ENCODE measurements at places on chromosomes 5 and 9.
A peak's percentile ranks its signal among the peaks of the same experiment; 100 is the strongest.

GRCh38 chr5:112930082-112930344 lies 8.0 kb upstream of the REEP5 start:
- peak; percentile 63 for DNase-seq

DNA sequence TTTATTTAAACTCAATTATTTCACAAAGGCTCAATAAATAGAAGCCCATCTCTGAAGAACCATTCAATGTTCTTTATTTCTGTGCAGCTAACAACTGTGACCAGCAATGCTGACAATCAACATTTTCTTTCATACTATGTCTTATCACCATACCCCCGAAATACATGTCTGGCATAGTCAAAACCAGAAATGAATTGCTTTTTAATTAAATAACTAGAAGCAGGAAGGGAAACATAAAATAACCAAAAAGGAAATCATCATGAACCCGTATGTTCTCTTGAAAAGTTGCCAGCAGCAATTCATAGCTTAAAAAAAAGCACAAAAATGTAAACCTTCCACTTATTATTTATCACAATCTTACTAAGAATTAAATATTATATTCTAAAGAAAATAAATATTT lies 212.4 kb downstream of the TMEM232 start:
- no peak for DNase-seq

- DNase-seq, result no peak
Observed at GRCh38 chr9:35738186-35738585, 5.7 kb downstream of the CREB3 start.

DNA sequence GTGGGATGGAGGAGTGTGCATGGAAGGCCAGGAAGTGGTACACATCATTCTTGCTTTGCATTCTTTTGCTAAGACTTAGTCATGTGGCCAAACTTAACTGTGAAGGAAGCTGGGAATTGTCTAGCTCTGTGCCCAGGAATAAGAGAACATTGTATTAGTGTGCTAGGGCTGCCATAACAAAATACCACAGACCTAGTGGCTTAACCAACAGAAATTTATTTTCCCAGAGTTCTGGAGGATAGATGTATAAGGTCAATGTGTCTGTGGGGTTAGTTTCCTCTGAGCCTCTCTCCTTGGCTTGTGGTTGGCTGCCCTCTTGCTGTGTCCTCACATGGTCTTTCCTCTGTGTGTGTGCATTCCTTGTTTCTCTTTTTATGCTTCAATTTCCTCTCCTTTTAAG lies 32.4 kb downstream of the NNT start:
- DNase-seq, result no peak

DNA sequence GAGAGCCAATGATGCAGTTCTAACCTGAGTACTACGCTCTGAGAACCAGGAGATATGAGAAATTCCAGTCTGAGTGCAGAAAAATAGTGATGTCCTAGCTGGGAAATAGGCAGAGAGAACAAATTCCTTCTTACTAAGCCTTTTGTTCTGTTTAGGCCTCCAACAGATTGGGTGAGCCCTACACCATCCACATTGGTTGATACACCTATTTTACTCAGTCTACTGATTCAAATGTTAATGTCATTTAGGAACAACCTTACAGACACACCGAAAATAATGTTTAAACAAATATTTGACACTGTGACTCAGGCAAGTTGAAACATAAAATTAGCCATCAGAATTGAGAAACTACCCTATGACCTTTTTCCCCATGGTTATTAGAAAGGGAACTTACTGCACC lies 333.9 kb upstream of the IZUMO3 start:
- DNase-seq, result no peak

DNA sequence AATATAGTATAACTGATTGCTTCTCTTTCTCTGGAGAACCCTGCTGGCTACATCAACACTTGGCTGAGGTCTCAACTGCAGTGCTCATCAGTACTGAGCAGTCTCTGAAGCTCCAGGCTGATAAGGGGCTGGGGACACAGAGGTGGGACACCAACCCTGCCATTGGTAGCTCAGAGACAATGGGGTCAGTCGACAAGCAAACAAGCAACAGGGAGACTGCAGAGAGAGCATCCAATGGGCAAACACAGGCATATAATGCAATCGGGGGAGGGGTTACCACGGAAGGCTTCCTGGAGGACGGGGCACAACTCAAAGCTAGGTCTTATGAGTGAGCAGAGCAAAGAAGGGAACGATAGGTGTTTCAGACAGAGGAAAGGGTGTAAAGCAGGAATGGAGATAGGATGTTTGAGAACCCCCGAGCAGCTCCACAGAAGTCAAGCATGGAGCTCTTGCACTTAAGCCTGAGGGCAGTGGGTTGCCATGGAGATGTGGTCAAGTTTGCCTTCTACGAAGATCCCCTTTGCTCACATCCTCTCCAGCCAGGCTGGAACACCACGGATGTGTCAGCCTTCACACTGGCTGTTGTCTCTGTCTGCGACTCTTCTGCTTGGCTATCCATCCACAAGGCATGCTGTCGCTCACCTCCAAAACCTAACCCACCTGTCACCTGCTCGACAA lies 21.5 kb upstream of the AKNA start:
- DNase-seq, result no peak

GRCh38 chr9:121281614-121282276 lies 13.8 kb downstream of the GSN start:
- DNase-seq, result no peak

DNA sequence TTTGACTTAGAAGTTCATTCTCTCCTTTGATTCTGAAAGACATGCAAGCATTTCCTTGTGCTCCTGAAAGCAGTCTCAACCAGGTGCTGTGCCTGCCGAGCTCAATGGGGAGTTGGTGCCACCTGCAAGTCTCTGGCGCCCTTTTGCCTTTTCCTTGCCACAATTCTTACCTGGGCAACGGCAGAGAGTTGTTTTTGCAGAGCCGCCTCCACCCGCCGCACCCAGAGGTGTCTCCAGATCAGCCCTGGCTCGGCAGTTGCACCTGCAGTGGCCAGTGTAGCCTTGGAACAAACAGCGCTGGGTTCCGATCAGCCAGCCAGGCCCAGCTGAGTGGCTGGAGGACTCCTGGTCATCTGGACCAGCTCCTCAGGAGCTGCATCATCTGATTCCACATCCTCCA lies 262.9 kb downstream of the IRX2 start:
- no peak for DNase-seq

DNA sequence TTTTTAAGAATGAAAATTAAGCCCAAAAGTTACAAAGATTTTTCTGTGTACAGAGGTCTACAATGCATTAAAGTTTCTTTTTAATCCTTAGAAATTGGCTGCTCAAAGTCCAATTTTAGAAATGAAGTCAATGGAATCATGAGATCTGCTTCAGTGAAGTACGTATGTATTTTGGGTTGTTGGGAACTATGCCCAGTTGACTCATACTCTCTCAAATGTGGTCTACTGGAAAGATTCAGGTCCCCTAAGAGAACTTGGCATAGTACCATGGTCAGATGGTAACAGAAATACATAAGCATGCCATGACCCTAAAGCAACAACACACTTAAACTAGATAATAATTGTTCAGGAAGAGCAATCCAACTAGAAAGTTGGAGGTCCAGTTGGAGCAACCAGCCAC lies 23.0 kb downstream of the FBLL1 start:
- no peak for DNase-seq

GRCh38 chr9:18074041-18074440 lies 399.9 kb upstream of the ADAMTSL1 start:
- DNase-seq, result no peak

DNA sequence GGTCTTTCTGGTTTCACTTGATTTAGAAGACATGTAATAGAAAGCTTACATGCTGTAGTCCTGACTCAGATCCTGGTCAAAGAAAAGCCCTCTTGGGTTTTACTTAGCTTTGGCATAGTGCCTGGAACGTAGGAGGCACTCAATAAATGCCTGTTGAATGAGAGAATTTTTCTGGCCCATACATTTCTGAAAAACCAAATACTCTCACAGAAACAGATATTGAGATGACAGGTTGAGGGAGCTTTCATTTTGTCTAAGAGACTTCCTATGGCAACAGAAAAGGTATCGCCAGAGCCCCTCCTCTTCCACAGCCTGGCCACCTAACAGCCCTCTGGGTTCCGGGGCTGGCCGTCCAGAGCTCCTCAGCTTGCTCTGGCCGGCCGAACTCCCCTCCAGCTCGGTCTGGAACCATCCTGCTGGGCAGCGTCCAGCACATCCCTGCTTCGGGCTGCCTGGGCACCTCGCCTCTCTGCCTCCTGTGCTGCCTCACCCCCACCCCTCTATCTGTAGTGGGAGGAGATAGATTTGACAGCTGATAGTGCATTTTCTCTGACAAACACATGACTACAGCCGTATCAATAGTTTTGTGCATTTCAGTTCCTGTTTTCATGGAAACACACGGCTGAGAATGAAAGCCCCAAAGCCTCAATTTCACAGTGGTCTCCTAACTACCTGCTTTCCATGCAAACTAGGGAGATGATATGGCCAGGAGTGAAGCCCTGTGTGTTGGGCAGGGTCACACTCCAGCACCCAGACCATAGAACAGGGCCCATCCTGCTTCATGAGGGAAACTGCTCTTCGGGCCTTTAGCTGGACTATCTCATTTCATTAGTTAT lies 1.1 kb downstream of the IL4 start:
- no peak for DNase-seq

DNA sequence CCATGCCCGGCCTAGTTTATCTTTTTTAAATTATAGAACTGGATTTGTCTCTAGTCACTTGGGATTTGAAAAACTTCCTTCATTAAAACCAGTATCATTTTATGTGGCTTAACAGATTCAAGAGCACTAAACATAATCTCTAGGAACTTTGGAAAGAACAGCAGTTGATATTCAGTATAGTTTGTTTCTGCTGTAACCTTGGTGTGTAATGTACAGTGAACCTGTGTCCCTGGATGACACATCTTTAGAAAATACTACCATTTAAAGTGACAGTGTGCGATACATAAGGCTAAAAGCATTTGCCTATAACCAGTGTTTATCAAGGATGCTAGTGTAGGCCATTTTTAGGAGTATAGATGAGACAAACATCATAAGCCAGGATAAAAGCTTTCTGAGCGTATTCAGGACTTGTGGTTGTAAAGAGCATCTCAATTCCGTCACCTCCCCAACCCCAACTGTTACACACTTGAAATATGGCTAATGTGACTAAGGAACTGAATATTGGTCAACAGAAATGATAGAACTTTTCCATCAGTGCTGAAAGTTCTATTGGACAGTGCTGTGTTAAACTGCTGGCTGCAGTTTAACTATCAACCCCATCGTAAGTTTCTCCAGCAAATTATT lies 4.4 kb downstream of the SNX18 start:
- no peak for DNase-seq

GRCh38 chr9:114423181-114423580 lies 35.4 kb upstream of the AKNA start:
- no peak for DNase-seq

DNA sequence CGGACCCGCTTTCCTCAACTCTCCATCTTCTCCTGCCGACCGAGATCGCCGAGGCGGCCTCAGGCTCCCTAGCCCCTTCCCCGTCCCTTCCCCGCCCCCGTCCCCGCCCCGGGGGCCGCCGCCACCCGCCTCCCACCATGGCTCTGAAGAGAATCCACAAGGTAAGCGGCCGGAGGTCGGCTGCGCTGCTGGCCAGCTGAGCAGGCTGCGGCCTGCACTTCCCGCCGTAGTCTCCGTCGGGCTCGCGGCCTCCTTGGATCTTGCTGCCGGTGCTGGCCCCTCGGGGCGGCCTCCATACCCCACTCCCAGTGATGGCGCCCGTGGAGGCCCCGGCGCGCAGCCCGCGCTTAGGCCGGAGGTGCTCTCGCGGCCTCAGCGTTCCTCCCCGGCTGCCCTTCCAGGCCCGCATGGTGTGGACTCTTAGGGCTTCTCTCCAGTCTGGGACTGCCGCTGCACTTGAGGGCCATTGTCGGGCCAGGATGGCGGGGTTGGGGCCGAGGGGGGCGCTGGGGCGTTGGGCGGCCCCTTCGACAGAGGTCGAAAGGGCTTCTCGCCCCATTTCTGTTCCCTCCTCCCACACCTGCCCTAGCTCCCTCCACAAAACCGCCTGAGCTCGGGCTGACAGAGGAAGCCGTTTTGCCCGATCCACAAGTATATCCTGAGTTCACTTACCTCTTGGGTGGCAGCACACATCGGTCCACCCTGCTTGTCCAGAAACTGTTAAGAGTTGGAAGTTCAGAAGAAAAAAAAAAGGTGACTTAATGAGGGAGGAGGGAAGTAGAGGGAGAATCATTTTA lies 714 bp downstream of the UBE2D2 start:
- peak; percentile 20 for DNase-seq

DNA sequence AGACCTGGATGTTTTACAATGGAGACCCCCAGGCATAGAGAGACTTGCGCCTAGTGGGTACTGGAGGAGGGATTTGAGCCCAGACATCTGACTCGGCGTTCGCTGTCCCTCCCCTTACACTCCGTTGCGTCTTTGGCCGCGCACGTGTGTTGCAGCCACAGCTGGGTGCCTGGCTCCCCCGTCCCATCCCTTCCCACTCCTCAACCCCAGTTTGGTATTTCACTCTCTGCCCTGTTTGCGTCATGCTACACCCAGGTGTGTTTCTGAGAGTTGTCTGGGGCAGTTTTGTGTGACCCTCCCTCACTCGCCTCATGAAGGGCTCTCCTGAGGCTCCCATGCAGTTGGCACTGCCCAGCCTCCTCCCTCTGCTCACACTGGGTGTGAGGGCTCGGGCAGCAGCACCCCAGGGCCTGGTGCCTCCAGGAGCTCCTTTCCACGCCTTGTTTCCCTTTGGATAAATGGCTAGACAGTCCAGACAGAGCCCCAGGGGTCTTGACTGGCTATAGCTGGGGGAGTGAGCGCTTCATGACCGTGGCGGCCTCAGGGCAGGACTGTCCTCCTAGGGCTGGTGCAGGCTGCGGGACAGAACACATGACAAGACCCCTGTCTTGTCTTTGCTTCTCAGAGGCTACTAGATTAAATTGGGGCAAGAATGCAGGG lies 13.6 kb downstream of the TCF7 start:
- DNase-seq, result no peak

DNA sequence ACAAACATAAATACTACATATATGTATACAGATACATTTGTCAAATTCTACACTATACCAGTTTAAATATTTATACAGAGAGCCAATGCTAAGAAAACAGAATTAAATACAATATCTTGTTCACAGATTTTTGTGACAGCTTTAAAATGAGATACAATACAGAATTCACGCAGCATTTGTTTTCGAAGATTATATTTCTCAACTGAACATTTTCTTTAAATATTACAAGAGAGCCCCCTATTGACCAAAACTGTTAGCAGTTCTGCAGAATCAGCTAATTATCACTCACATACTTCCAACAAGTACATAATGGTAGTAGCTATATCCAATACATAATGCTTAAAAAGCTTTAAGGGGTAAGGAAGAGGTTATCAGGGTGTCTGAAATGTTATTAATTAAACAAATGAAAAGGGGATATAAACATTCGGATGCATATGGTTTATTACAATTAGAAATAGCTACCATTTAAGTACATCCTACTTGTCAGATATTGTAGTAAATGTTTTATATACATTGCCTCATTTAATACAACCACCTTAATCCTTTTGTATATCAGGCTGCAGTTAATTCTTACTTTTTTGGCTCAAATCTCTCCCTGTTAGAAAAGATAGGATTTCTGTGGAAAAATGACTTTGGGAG lies 31.7 kb downstream of the ZDHHC21 start:
- DNase-seq, result no peak

Data from CD4-positive, alpha-beta T cell treated with Interleukin-4 for 4 hours (primary cell).